ENCODE measurements at places on chromosomes 16 and 17. TPM values are rescaled to one million over a fixed set of nuclear protein-coding genes. Genes with fewer than 3 reads are reported as not detected.

The C16orf86 gene
- 6.0 TPM for total RNA-seq

DNA sequence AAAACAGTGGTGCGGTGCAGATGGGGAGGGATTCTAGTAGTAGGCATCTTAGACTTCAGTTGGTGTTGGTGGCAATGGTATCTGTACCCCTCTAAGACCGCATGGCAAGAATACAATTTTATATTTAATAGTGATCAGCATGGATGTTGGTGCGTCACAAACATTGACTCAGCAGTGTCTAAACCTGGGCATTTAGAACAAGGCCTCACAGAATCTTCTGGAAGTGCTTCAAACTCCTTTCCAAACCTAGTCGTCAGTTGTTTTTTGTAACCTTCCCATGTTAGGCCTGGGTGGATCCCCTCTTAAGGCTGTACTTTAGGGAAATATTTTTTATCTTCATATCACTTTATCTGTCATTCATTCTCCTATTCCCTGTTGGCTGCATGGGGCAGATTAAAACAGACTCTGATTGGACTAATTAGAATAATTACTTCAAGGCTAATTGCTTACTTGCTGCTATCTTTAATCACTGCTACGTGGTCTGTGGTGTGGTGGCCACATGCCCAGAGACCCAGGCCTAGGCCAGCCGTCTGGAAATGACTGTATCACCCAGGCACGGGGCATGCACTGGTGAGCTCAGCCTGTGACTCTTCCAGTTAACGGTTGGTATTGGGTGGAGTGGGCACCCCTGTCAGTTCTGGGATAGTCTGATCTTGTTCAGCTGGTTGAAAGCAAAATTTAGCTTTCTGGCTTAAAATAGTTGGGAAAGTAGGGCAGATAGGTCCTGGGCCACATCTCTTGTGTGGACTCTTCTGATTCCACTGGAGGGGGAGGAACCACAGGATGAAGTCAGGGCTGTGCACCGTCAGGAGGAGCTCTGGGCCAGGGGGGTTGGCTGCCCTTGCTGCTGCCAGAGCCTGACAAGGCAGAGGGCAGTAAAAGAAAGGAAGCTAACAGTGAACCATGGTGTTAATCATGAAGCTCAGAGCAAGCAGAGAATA, 4.5 kb downstream of the ALKBH5 start:
- no peak for DNase-seq
- no peaks in the 10 kb centered on the region for H3K27me3 ChIP-seq
- H3K36me3 ChIP-seq: no peaks in the 10 kb centered on the region
- H3K4me1 ChIP-seq: peaks cover 30% of the 10 kb centered on the region

- no peak overlapping the region for H3K4me3 ChIP-seq
- H3K36me3 ChIP-seq: no peaks in the 10 kb centered on the region
- no peak overlapping the region for H3K27ac ChIP-seq
- peaks cover 8% of the 10 kb centered on the region for H3K4me1 ChIP-seq
- no peaks in the 10 kb centered on the region for H3K27me3 ChIP-seq
Observed at GRCh38 chr17:79504181-79504605, 106.7 kb downstream of the RBFOX3 start.

- no peak for DNase-seq
- no peak overlapping the region for H3K27ac ChIP-seq
- no peaks in the 10 kb centered on the region for H3K36me3 ChIP-seq
- no peaks in the 10 kb centered on the region for H3K4me1 ChIP-seq
- no peaks in the 10 kb centered on the region for H3K27me3 ChIP-seq
- no peak overlapping the region for H3K4me3 ChIP-seq
Observed at GRCh38 chr17:52827526-52827925, 669.0 kb upstream of the CA10 start.

DNA sequence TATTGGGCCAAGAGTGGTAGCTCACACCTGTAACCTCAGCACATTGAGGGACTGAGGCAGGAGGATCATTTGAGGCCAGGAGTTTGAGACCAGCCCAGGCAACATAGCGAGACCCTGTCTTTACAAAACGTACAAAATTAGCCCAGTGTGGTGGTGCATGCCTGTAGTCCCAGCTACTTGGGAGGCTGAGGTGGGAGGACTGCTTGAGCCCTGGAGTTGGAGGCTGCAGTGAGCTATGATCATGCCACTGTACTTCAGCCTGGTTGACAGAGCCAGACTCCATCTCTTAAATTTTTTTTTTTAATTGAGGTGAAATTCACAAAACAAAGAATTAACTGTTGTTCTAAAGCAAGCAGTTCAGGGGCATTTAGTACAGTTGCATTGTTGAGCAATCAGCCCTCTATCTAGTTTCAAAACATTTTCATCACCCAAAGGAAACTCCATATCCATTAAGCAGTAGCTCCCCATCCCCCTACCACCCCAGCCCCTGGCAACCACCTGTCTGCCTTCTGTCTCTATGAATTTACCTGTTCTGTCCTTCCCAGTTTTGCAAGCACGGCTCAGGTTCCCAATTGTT, 15.6 kb downstream of the SNX29 start:
- peaks cover 24% of the 10 kb centered on the region for H3K4me1 ChIP-seq
- no peaks in the 10 kb centered on the region for H3K36me3 ChIP-seq
- no peak overlapping the region for H3K4me3 ChIP-seq
- no peak for DNase-seq
- H3K27me3 ChIP-seq: no peaks in the 10 kb centered on the region
- no peak overlapping the region for H3K27ac ChIP-seq

GRCh38 chr17:31294820-31295488, 2.1 kb downstream of the OMG start:
- no peak overlapping the region for H3K4me3 ChIP-seq
- H3K36me3 ChIP-seq: no peaks in the 10 kb centered on the region
- DNase-seq: no peak
- H3K27ac ChIP-seq: no peak overlapping the region

- H3K4me1 ChIP-seq: peaks cover 15% of the 10 kb centered on the region
- H3K27ac ChIP-seq: no peak overlapping the region
- H3K27me3 ChIP-seq: no peaks in the 10 kb centered on the region
- H3K4me3 ChIP-seq: no peak overlapping the region
- no peaks in the 10 kb centered on the region for H3K36me3 ChIP-seq
Observed at GRCh38 chr16:11390573-11391495, 45.6 kb downstream of the RMI2 start.

DNA sequence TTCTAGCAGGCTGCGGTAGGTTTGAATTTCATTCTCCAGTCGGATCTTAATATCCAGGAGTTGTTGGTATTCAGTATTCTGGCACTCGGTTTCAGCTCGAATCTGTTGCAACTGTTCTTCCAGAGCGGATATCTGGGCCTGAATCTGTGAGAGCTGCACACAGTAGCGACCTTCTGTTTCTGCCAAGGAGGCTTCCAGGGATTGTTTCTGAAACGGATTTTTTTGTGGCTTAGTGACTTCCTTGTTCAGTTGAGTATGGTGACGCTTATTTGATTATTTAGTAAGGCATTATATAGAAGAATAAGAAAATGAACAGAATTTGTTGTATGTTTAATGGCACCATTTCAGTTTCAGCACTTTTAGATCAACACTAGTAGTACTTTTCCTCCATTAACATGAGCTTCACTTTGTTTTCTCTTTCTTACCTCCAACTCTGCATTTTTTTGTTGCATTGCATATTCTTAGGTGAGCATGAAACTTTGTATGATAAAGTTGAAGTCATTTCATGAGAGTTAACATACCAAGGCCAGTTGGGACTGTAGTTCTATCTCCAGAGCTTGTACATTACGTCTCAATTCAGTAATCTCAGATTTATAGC, 2.8 kb downstream of the KRT10 start:
- H3K27ac ChIP-seq: no peak overlapping the region
- H3K36me3 ChIP-seq: no peaks in the 10 kb centered on the region
- peaks cover 34% of the 10 kb centered on the region for H3K27me3 ChIP-seq
- peaks cover 4% of the 10 kb centered on the region for H3K4me1 ChIP-seq
- H3K4me3 ChIP-seq: peak overlapping the region; percentile 78

The TBC1D16 gene
- 34.8 TPM for total RNA-seq

The RANBP10 gene
- total RNA-seq: 11.4 TPM

GRCh38 chr17:39205112-39205526, 5.0 kb downstream of the RPL19 start:
- DNase-seq: no peak
- peaks cover 14% of the 10 kb centered on the region for H3K36me3 ChIP-seq
- no peak overlapping the region for H3K4me3 ChIP-seq
- H3K27ac ChIP-seq: no peak overlapping the region
- H3K4me1 ChIP-seq: peaks cover 37% of the 10 kb centered on the region

- no peak overlapping the region for H3K4me3 ChIP-seq
- H3K27me3 ChIP-seq: no peaks in the 10 kb centered on the region
- no peak overlapping the region for H3K27ac ChIP-seq
- no peak for DNase-seq
Observed at GRCh38 chr17:72411124-72411563, 290.3 kb downstream of the SOX9 start.

GRCh38 chr17:48427598-48427997, 2.4 kb downstream of the SKAP1 start:
- peaks cover 3% of the 10 kb centered on the region for H3K4me1 ChIP-seq
- DNase-seq: no peak
- H3K27me3 ChIP-seq: peaks cover 67% of the 10 kb centered on the region
- no peaks in the 10 kb centered on the region for H3K36me3 ChIP-seq
- no peak overlapping the region for H3K27ac ChIP-seq
- H3K4me3 ChIP-seq: no peak overlapping the region

GRCh38 chr17:79572136-79572925, 38.5 kb downstream of the RBFOX3 start:
- H3K4me3 ChIP-seq: no peak overlapping the region
- no peak overlapping the region for H3K27ac ChIP-seq
- H3K27me3 ChIP-seq: no peaks in the 10 kb centered on the region
- H3K36me3 ChIP-seq: no peaks in the 10 kb centered on the region
- H3K4me1 ChIP-seq: peaks cover 18% of the 10 kb centered on the region

- no peak overlapping the region for H3K4me3 ChIP-seq
- H3K27ac ChIP-seq: no peak overlapping the region
- peak; percentile 29 for DNase-seq
- H3K4me1 ChIP-seq: no peaks in the 10 kb centered on the region
- no peaks in the 10 kb centered on the region for H3K27me3 ChIP-seq
Observed at GRCh38 chr16:27169511-27170071, 33.7 kb upstream of the KDM8 start.

DNA sequence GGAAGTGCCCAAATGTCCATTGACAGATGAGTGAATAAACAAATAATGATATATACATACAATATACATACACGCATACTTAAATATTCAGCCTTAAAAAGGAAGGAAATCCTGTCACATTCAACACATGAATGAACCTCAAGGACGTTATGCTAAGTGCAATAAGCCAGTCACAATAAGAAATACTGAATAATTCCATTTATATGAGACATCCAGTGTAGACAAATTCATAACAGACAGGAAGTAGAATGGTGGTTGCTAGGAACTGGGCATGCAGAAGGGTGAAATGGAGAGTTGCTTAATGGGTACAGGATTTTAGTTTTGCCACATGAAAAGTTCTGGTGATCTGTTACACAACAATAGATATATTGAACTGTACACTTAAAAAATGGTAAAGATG, 8.8 kb upstream of the ITGB4 start:
- no peak overlapping the region for H3K27ac ChIP-seq
- peaks cover 5% of the 10 kb centered on the region for H3K27me3 ChIP-seq
- H3K4me1 ChIP-seq: no peaks in the 10 kb centered on the region
- H3K4me3 ChIP-seq: no peak overlapping the region
- H3K36me3 ChIP-seq: no peaks in the 10 kb centered on the region

DNA sequence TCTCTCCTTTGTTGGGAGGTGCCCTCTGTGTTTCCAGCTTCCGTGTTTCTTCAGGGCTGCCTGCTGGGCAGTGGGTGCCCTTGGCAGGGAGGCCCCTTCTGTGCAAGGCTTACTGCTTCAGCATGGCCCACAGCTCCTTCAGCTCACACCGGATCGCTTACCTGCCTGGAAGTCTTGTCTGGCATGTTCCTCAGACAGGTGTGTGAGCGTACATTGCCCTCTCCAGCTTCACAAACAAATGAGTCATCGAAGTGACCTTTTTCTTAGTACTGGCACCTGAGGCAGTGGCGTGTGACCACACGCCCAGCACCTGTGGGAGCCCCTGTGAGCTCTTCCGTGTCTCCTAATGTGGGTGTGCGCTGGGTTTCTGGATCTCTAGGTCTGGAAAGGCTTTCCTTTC, 3.5 kb downstream of the RAB40C start:
- no peak overlapping the region for H3K4me3 ChIP-seq
- H3K36me3 ChIP-seq: no peaks in the 10 kb centered on the region
- H3K27ac ChIP-seq: no peak overlapping the region
- peaks cover 14% of the 10 kb centered on the region for H3K27me3 ChIP-seq

GRCh38 chr16:69084289-69084688, 21.2 kb upstream of the HAS3 start:
- peak overlapping the region; percentile 48 for H3K27ac ChIP-seq
- no peaks in the 10 kb centered on the region for H3K36me3 ChIP-seq
- DNase-seq: no peak
- no peak overlapping the region for H3K4me3 ChIP-seq
- H3K4me1 ChIP-seq: peaks cover 17% of the 10 kb centered on the region

DNA sequence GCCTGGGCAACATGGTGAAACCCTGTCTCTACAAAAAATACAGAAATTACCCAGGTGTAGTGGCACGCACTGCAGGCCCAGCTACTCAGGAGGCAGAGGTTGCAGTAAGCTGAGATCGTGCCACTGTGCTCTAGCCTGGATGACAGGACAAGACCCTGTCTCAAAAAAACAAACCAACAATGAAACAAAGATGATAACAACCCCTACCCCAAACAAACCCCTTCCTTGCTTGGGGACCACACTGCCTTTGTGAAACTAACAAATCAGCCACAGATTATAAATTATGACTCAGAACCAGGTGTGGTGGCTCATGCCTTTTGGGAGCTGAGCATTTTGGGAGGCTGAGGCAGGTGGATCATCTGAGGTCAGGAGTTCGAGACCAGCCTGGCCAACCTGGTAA, 75.3 kb upstream of the RPH3AL start:
- peak overlapping the region; percentile 83 for H3K27ac ChIP-seq
- H3K4me1 ChIP-seq: peaks cover 24% of the 10 kb centered on the region
- no peaks in the 10 kb centered on the region for H3K27me3 ChIP-seq
- peak overlapping the region; percentile 32 for H3K4me3 ChIP-seq
- no peak for DNase-seq

DNA sequence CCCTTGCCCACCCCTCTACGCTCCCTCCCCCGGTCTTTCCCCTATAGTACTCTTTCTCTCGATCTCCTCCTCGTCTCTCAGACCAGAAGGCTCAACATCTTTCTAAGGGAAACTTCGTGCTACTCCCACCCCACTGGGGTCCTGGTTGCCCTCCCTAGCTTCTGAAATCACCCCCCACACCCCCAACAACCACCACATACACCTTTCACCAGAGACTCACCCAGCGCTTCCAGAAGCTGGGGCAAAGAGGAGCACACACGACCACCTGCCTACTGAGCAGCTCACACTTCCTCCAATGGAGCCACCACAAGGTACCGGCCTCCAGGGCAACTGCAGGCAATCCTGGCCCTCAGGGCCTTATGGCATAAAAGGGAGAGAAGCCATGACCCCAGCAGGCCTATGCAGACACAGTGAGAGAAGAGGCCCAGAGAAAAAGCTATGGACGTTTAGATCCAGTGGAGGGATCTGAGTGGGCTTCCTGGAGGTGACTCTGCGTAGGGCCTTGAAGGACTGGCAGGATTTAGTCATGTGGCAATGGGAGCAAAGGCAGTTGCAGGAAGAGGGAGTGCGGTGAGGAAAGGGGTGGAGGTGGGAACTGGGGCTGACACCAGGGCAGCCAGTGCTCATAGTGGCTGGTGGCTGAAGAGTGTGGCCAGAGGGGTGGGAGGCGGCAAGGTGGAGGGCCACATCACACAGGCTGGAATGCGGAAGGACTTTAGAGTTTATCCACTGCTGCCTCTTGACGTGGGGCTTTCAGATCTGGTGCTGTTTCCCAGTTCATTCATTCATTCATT, 12.1 kb upstream of the TMEM92 start:
- H3K27me3 ChIP-seq: no peaks in the 10 kb centered on the region
- H3K4me1 ChIP-seq: peaks cover 36% of the 10 kb centered on the region
- DNase-seq: no peak
- H3K27ac ChIP-seq: no peak overlapping the region
- H3K4me3 ChIP-seq: no peak overlapping the region
- no peaks in the 10 kb centered on the region for H3K36me3 ChIP-seq

- no peaks in the 10 kb centered on the region for H3K27me3 ChIP-seq
- no peak overlapping the region for H3K4me3 ChIP-seq
- H3K27ac ChIP-seq: no peak overlapping the region
- H3K36me3 ChIP-seq: no peaks in the 10 kb centered on the region
Observed at GRCh38 chr17:72512649-72513556, 392.1 kb downstream of the SOX9 start.
